Activated T-helper 2 cell treated with anti-CD3 and anti-CD28 coated beads, Interferon-gamma antibody, Interleukin-2, Interleukin-4, amounts not matched to agents 10 μg/mL and 5 μg/mL and 100 μg/mL, durations not matched to agents 14 hours and 24 hours and 36 hours (primary cell): ENCODE measurements at places on chromosomes 5 and 9. TPM values are rescaled to one million over a fixed set of nuclear protein-coding genes. Genes with fewer than 3 reads are reported as not detected.

TMC1 gene
- not detected in 2 replicates for total RNA-seq

PGM5 gene
- 0.07 TPM in 1 of 2 replicates, not detected in the other for total RNA-seq

ACTBL2 gene
- not detected in 2 replicates for total RNA-seq

PIP5KL1 gene
- total RNA-seq = 1.4 and 3.4 TPM in 2 replicates

BASP1 gene
- 0.64 and 0.73 TPM in 2 replicates for total RNA-seq

IFNW1 gene
- not detected in 2 replicates for total RNA-seq

RFX3 gene
- total RNA-seq = 11.3 and 11.9 TPM in 2 replicates

TRAF1 gene
- total RNA-seq = 164 TPM in 2 replicates

NPR3 gene
- total RNA-seq = 0.02 TPM in 1 of 2 replicates, not detected in the other

PCA3 gene
- total RNA-seq = not detected in 2 replicates

NEURL1B gene
- 0.37 TPM in 2 replicates for total RNA-seq

CCDC152 gene
- 5.5 and 6.0 TPM in 2 replicates for total RNA-seq
